ENCODE measurements at places on chromosomes 16 and 17. TPM values are rescaled to one million over a fixed set of nuclear protein-coding genes. Genes with fewer than 3 reads are reported as not detected.

The NPIPA2 gene
- 1.00 TPM for total RNA-seq

The RAB37 gene
- total RNA-seq, result 0.11 TPM

The ABCA9 gene
- total RNA-seq, result 7.0 TPM

The RAPGEFL1 gene
- total RNA-seq, result 1.7 TPM

The ATP2C2 gene
- 0.12 TPM for total RNA-seq

The SULT1A4 gene
- total RNA-seq, result 1.1 TPM

The STH gene
- not detected for total RNA-seq

The DYNLL2 gene
- total RNA-seq, result 21.7 TPM

The SHISA6 gene
- not detected for total RNA-seq

The ABHD15 gene
- total RNA-seq, result 10.2 TPM

The TP53TG3B gene
- not detected for total RNA-seq

Data from uterine smooth muscle cell (primary cell).